ENCODE measurements at places on chromosomes 2 and 18. TPM values are rescaled to one million over a fixed set of nuclear protein-coding genes. Genes with fewer than 3 reads are reported as not detected.

TMEM37 gene
- polyA plus RNA-seq: 9.9 TPM

PJVK gene
- 0.82 TPM for polyA plus RNA-seq

TMEM169 gene
- polyA plus RNA-seq: 0.14 TPM

ADAM23 gene
- polyA plus RNA-seq: 0.76 TPM

DSG3 gene
- not detected for polyA plus RNA-seq

EFHD1 gene
- polyA plus RNA-seq: 2.3 TPM

EFEMP1 gene
- polyA plus RNA-seq: 112 TPM

IL36RN gene
- polyA plus RNA-seq: 0.01 TPM

GRCh38 chr2:8314063-8314462 is 367.8 kb upstream of the ID2 start:
- H3K4me1 ChIP-seq: no peaks in the 10 kb centered on the region
- H3K4me3 ChIP-seq: no peak overlapping the region
- H3K27me3 ChIP-seq: no peaks in the 10 kb centered on the region

GRCh38 chr18:57804557-57804956 is 1.4 kb upstream of the ATP8B1 start:
- H3K27me3 ChIP-seq: peaks cover 19% of the 10 kb centered on the region
- H3K27ac ChIP-seq: no peak overlapping the region
- H3K4me3 ChIP-seq: no peak overlapping the region
- peaks cover 9% of the 10 kb centered on the region for H3K4me1 ChIP-seq

- H3K4me3 ChIP-seq: no peak overlapping the region
- no peak overlapping the region for H3K27ac ChIP-seq
- DNase-seq: no peak
- H3K36me3 ChIP-seq: no peaks in the 10 kb centered on the region
- H3K4me1 ChIP-seq: peaks cover 8% of the 10 kb centered on the region
Measured at GRCh38 chr2:236960531-236960930, 125.2 kb upstream of the COPS8 start.

GRCh38 chr2:95352310-95353054 is 50.0 kb upstream of the FAHD2A start:
- no peaks in the 10 kb centered on the region for H3K36me3 ChIP-seq
- H3K27me3 ChIP-seq: peaks cover 3% of the 10 kb centered on the region
- no peak overlapping the region for H3K4me3 ChIP-seq
- peak; percentile 8 for DNase-seq
- no peaks in the 10 kb centered on the region for H3K4me1 ChIP-seq
- no peak overlapping the region for H3K27ac ChIP-seq

GRCh38 chr2:165224941-165225340 is 14.3 kb upstream of the SCN2A start:
- H3K4me1 ChIP-seq: no peaks in the 10 kb centered on the region
- H3K27ac ChIP-seq: no peak overlapping the region
- H3K27me3 ChIP-seq: no peaks in the 10 kb centered on the region
- no peaks in the 10 kb centered on the region for H3K36me3 ChIP-seq

GRCh38 chr2:105919191-105919811 is 174.6 kb downstream of the NCK2 start:
- H3K27ac ChIP-seq: no peak overlapping the region
- H3K4me3 ChIP-seq: no peak overlapping the region
- no peaks in the 10 kb centered on the region for H3K27me3 ChIP-seq
- H3K4me1 ChIP-seq: no peaks in the 10 kb centered on the region
- peak; percentile 12 for DNase-seq

DNA sequence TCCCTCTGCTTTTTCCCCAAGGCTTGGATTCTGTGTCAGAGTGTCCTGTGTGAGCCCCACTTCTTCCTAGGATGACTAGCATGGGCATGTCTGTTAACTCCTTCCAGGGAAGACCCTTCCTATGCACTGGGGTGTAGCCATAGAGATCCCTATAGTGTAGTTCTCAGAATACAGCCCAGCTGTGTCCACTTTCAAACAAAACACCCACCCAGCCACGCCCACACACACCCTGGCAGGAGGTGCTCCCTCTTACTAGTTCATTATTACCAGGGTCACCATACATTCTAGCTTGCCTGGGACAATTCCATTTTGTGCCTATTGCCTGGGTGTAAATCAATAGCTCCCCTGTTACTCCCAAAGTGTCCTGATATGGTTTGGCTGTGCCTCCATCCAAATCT is 195.6 kb downstream of the MYCN start:
- H3K27ac ChIP-seq: no peak overlapping the region
- H3K36me3 ChIP-seq: no peaks in the 10 kb centered on the region
- no peaks in the 10 kb centered on the region for H3K27me3 ChIP-seq
- H3K4me1 ChIP-seq: no peaks in the 10 kb centered on the region

DNA sequence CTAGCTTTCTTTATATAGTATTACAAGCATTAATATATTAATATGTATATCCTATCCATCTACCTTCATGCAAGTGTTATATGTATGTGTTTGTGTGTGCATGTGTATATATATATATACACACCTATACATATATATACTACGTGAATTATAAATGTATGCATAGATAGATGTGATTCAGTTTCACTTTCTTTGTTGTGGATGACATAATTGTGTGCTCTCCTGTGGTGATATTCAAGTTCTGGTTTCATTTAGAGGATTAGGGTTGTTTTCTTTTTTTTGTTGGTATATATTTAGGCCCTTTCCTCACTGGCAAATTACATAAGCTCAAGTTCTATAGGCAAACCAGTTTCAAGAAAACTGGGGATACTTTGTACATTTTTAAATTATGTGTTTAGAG is 225.7 kb upstream of the FANCL start:
- no peaks in the 10 kb centered on the region for H3K27me3 ChIP-seq
- DNase-seq: no peak
- no peaks in the 10 kb centered on the region for H3K36me3 ChIP-seq
- no peaks in the 10 kb centered on the region for H3K4me1 ChIP-seq

GRCh38 chr2:45879406-45879805 is 227.9 kb downstream of the PRKCE start:
- H3K4me1 ChIP-seq: peaks cover 18% of the 10 kb centered on the region
- H3K4me3 ChIP-seq: no peak overlapping the region
- no peak overlapping the region for H3K27ac ChIP-seq
- no peaks in the 10 kb centered on the region for H3K27me3 ChIP-seq
- DNase-seq: no peak
- no peaks in the 10 kb centered on the region for H3K36me3 ChIP-seq

GRCh38 chr2:64945973-64946768 is 43.0 kb upstream of the SLC1A4 start:
- peaks cover 4% of the 10 kb centered on the region for H3K4me1 ChIP-seq
- no peaks in the 10 kb centered on the region for H3K36me3 ChIP-seq
- H3K27me3 ChIP-seq: no peaks in the 10 kb centered on the region

DNA sequence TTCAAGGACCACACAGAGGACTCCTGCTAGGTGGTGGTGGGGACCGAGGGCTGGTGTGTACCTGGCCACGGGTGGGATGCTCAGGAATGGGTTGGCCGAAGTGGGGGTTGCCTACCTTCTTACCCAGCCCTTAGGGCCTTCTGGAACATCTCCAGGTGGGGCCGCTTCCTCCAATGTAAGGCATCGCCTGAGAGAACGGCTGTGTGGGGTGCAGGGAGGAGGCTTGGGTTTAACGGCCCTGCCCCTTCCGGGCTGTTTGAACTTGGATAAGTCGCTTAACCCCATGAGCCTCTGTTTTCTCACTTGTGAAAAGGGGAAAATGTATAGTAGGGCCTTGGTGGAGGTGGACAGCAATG is 35.0 kb downstream of the EMILIN2 start:
- H3K4me3 ChIP-seq: no peak overlapping the region
- no peaks in the 10 kb centered on the region for H3K36me3 ChIP-seq
- no peak for DNase-seq

DNA sequence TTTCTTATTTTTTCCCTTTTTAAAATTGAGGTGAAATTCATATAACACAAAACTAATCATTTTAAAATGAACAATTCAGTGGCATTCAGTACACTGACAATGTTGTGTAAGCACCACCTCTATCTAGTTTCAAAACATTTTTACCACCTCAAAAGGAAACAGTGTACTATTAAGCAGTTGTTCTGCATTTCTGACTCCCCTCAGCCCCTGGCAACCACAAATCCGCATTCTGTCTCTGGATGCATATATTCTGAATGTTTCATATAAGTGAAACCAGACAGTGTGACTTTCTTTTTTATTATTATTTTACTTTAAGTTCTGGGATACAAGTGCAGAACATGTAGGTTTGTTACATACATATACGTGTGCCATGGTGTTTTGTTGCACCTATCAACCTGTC is 19.2 kb upstream of the TANK start:
- DNase-seq: no peak
- no peaks in the 10 kb centered on the region for H3K27me3 ChIP-seq
- H3K36me3 ChIP-seq: no peaks in the 10 kb centered on the region
- no peak overlapping the region for H3K4me3 ChIP-seq
- peaks cover 2% of the 10 kb centered on the region for H3K4me1 ChIP-seq

GRCh38 chr18:36899289-36899688 is 70.4 kb downstream of the KIAA1328 start:
- no peak overlapping the region for H3K4me3 ChIP-seq
- DNase-seq: no peak
- H3K4me1 ChIP-seq: no peaks in the 10 kb centered on the region
- H3K27ac ChIP-seq: no peak overlapping the region

DNA sequence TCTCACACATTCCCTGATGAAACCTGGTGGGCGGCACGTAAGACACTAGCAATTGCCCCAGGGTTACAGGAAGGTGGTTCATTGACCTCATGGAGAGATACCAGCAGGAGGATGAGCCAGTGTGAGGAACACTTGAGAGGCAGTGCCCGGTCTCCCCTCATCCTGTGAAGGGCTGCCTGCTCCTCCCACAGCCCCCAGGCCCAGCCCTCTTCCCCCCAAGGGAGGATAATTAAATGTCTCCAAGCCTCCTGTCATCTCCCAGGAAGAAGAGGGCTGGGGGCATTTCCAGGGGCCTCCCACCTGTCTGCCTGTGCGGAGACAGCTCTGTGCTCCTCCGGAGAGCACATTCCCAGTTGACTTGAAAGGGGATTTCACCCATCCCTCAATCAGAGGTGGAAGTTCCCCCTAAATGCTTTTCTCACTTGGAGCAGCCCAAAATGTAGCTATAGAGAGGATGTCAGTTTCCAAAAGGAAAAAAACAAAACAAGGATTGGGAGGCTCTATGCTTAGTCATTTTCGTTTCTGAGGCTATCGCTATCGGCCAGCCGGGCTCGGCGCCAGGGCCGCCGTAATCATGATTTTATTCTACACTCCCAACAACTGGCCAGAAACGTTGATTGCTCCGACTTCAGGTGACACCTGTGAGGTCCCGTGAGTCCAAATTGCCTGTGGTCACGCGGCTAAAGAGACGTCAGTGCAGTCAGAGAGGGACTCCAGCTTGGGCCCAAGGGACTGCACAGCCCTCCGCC is 7.1 kb downstream of the KCNF1 start:
- peaks cover 9% of the 10 kb centered on the region for H3K4me1 ChIP-seq
- no peaks in the 10 kb centered on the region for H3K27me3 ChIP-seq
- no peak overlapping the region for H3K4me3 ChIP-seq

DNA sequence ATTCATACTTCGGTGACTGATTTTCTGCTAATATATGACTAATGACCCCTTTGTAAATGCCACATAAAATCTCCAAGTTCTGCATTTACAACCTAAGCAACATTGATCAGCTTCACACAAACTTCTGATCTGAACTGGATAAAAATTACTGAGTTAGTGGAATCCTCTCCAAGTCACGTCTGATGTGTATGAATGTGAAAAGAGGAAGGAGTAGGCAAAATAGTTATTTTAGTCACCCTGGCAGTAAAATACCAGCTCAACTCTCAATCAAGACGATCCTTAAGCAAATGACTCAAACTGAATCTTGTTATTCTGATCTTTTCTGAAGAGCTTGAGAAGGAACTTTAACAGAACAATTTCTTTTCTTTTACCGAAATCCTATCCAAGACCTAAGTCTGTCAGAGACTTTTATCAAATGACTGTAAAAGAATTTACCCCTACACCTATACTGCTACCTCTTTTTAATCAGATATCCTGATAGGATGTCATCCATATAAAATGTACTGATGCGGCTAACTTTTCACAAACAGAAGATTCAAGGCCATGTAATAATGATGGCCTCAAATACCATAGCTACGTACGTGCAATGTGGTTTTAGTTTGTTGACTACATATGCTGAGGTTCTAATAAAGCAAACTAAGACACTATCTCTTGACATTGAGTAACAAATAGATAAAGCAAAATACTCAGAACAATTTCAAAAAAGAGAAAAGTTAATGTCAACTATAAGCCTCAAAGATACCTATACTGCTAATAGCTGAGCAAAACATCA is 23.7 kb downstream of the CUL3 start:
- no peak overlapping the region for H3K27ac ChIP-seq
- no peaks in the 10 kb centered on the region for H3K27me3 ChIP-seq
- no peak for DNase-seq
- peaks cover 19% of the 10 kb centered on the region for H3K4me1 ChIP-seq

- H3K4me1 ChIP-seq: no peaks in the 10 kb centered on the region
- DNase-seq: no peak
- H3K36me3 ChIP-seq: no peaks in the 10 kb centered on the region
- no peaks in the 10 kb centered on the region for H3K27me3 ChIP-seq
- H3K4me3 ChIP-seq: no peak overlapping the region
Measured at GRCh38 chr18:4605212-4605611, 150.1 kb upstream of the DLGAP1 start.

DNA sequence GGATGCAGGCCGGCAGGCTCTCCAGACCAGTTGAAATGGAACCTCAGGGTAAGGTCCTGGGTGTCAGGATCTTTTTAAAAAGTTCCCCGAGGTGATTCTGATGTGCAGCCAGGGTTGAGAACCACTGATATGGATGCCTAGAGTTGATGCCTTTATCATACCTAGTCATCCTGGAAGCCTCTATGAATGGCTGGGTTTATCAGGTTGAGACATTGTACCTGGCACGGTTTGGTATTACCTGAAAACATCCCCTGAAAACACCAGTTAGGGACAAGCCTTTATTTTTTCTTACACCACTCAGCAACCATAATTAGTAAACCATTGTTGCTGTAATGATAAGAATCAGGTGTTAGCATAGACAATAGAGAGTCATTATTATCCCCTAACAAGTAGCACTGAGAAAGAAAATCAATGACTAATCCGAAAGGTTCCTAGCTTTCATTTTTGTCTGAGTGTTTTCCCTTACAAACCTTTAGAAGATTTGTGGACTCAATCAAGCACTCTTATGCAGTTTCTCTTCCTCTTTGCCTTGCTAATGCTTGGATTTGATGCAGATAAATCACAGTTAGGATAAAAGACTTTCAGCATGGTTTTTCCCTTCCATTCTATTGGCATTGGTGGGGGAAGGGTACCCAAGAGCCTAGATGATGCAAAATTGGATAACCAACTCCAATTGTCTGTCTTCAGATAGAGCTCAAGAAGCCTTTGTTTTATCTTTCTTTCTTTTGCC is 116.5 kb upstream of the LYPD6 start:
- no peaks in the 10 kb centered on the region for H3K27me3 ChIP-seq
- no peak overlapping the region for H3K27ac ChIP-seq

GRCh38 chr18:79010802-79011201 is 31.2 kb downstream of the SALL3 start:
- no peaks in the 10 kb centered on the region for H3K36me3 ChIP-seq
- H3K4me1 ChIP-seq: no peaks in the 10 kb centered on the region
- H3K27me3 ChIP-seq: peaks cover 2% of the 10 kb centered on the region
- peak; percentile 25 for DNase-seq
- H3K4me3 ChIP-seq: no peak overlapping the region

GRCh38 chr2:62186156-62186905 is 9.6 kb upstream of the B3GNT2 start:
- no peak overlapping the region for H3K27ac ChIP-seq
- H3K4me1 ChIP-seq: peaks cover 16% of the 10 kb centered on the region
- no peaks in the 10 kb centered on the region for H3K36me3 ChIP-seq
- H3K27me3 ChIP-seq: no peaks in the 10 kb centered on the region
- H3K4me3 ChIP-seq: no peak overlapping the region

Measured in lung (tissue), 17 donors.